NCI-H2171 (cell line): ENCODE measurements at places on chromosomes 2 and 18.

DNA sequence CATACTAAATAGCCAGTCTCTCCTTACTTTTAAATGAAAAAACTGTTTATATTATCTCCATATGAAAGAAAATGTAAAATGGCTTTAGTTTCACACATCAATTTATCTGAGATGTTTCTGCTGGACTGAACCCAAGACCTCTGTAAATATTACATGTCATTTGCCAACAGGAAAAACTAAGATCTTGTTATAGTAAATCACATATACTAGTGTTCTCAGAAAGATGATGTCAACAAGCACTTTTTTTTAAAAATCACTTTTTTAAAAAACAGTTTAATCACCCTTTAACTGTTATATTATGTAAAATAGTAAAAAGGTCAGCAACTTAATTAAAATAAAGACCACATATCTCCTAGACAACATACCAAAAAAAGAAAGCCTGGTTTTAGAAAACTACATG is 46.3 kb downstream of the PTPN2 start:
- DNase-seq, result no peak

- no peak for DNase-seq
Measured at GRCh38 chr2:231138699-231139098, 13.9 kb upstream of the HTR2B start.

DNA sequence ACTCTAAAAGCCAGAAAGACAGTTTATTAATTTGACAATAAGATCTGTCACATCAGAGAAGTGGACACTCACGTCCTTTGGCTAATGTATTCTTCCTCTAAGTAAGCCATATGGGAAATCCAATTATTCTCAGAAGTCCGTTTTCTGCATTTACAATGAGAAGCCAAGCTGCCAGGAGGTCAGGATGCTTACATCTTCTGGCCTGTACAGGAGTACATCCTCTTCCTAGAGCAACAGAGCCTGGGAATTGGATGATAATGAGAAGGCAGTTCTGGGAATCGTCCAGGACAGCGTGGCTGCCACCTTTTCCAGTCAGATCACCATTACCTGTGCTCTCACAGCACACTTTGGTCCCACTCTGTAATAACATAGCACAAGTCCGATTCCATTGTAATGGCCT is 5.2 kb downstream of the RAPGEF4 start:
- no peak for DNase-seq

GRCh38 chr18:31325051-31325450 is 7.1 kb downstream of the DSG1 start:
- DNase-seq, result no peak

DNA sequence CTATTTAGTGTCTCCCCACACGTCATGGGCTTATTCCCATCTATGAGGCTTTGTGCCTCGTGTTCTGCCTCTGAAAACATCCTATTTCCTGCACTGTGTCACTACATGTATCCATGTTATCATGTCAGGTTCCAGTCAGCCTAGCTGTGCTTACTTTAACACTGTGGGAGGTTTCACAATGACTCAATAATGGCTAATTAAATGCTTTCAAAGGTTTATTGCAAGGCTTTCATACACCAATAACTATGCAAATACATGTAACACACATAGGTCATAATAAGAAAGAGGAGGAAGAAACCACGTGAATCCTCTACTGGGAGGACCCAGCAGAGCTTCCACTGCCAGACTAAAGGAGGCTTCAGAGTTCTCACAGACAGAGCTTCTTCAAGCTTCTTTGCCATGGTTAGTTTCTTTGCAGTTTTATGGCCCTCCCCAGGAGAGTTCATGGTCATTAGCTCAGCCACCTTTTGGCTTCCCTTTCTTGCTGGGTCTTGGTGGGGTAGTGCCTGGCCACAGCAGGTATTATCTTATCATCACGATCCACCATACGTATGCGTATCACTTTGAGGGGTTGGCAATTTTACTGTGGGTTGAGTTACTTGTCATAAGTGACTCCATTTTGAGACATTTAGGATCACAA is 5.1 kb upstream of the COLEC12 start:
- DNase-seq, result no peak

DNA sequence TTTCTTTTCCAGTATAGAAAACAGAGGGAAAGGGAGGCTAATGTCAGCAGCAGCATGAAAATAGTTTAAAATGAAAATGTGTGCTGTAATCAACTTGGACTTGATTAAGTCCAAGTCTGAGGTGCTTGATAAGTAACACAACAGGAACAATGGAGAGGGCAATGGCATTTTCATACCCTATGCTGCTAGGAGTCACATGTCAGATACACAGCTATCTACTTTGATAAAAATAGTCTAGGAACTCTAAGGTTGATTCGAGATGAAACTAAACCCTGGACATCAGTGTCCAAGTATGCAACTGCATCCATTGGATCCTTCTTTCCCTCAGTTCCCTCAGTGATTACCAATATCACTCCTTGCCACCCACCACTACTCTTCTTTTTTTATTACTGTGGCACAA is 4.6 kb upstream of the C18orf63 start:
- DNase-seq, result no peak

GRCh38 chr2:127208313-127208712 is 11.8 kb downstream of the CYP27C1 start:
- DNase-seq, result peak; percentile 94

DNA sequence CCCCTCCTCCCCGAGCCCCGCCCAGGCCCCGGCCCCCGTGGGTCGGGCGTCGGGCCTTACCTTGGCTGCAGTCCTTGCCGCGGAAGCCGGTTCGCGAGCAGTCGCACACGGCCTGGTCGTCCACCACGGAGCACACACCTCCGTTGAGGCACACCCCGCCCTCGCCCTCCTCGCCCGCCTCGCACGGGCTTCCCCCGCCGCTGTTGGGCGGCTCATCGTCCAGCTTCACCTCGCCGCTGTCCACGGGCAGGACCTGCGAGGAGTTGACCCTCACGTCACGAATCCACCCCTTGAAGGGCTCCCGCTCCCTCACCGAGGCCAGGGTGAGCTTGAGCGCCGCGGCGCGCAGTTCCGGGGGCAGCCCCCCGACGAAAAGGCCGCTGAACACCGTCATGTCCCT is 4.5 kb downstream of the NRXN1 start:
- peak; percentile 26 for DNase-seq

DNA sequence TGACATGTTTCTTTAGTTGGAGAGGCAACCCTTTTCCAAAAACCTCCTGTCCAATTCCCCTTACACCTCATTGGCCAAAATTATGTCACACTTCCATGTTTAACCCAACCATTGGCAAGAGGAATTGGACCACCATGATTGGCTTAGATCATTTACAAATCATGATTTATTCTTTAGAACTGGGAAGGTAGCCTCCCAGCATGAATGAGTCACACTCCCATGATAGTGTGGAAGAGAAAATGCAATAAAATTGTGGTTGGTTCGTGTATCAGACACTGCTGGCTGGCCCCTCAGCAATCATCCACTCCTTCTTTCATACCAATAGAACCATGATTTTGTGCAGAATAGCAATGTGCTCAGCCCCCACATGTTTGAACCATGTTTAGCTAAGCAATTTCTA is 156.6 kb upstream of the ACVR2A start:
- no peak for DNase-seq

GRCh38 chr2:45337481-45337880 is 273.6 kb downstream of the SRBD1 start:
- no peak for DNase-seq
